CD4-positive, alpha-beta T cell treated with Interferon alpha-2 for 1 hour (primary cell): ENCODE measurements at places on chromosomes 11 and 22.

DNA sequence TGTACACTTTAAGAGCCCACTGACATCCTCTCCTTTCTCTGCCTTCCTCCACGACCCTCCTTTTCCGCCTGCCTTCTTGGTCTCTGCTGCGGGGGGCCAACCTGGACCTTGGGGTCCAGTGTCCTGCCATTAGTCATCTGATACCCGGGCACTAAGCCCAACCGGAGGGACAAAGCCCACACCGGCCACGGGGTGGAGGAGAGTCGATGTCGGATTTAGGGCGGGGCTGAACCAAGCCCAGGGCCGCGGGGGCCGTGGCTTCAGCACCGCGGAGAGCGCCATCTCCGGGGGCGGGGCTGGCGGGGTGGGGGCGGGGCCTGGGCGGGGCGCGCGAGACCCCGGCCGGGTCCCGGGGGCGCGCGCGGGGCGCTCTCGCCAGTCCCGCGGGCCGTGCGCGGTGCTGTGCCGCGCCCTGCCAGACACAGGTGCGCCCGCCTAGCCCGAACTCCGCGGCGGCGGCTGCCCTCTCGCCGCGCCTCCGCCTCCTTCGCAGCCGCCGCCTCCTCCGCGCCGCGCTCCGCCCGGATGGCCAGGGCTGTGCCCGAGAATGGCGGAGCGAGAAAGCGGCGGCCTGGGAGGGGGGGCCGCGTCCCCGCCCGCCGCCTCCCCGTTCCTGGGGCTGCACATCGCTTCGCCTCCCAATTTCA lies at the start of gene MAPK8IP1:
Gene MAPK8IP1, plus strand, starts transcription at position 378 of the 647 bp plus-strand sequence. Its CDS starts 170 bp downstream, at position 548.
- peak; percentile 72 for DNase-seq

DNA sequence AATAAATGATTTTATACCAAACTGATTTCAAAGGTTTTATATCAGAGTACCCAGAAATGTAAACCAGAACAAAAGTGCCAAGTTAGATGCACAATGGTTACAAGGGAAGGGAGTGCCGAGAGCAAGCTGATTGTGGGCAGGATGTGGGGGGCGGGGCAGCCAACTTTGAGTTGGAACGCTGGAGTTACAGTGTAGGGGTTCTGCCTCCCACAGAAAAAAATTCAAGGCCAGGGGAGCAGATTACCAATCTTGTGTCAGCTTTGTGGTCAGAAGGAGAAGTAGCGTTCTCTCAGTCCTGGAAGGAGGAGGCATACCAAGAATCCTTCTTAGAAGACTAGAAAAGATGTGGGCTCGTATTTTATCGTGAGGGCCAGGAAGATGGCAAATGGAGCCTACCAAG lies 15.9 kb upstream of the POU2AF2 start:
- DNase-seq, result peak; percentile 25

- DNase-seq, result no peak
Observed at GRCh38 chr11:295351-296170, 3.8 kb downstream of the IFITM5 start.

- DNase-seq, result no peak
Observed at GRCh38 chr11:28674433-28675103, 566.4 kb downstream of the METTL15 start.

DNA sequence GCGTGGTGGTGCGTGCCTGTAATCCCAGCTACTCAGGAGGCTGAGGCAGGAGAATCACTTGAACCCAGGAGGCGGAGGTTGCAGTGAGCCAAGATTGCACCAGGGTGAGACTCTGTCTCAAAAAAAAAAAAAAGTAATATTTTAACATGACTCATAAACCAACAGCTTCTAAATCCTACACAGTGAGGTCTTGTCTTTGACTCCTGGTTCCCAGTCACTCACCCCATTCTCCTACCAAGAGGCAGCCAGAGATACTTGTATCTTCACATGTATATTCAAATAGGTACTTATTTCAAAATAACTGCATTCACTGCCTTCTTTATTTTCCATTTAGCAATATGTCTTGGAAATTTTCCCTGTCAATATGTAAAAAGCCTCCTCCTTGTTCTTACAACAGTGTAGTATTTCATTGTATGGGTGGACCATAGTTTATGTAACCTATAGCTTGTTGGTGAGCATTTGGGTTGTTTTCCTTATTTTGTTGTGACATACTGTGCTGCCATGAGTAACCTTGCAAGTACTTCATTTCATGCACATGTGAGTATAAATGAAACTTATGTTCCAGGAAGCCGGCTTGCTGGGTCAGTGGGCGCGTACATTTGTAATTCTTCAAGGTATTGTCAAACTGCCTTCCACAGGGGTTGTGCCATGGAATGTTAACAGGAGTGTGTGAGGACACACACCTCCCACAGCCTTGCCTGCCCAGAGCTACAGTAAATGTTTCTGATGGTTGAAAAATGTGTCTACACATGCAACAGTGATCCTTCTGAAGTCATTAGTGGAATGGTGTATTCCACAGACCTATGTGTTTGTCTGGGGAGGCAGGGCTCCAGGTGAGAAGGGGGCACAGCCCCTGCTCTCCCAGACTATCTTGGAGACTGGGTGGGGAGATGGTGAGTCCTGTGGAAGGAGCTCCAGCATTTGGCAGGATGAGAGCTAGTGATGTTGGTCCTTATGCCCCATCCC lies 47.9 kb downstream of the OSBP2 start:
- no peak for DNase-seq

DNA sequence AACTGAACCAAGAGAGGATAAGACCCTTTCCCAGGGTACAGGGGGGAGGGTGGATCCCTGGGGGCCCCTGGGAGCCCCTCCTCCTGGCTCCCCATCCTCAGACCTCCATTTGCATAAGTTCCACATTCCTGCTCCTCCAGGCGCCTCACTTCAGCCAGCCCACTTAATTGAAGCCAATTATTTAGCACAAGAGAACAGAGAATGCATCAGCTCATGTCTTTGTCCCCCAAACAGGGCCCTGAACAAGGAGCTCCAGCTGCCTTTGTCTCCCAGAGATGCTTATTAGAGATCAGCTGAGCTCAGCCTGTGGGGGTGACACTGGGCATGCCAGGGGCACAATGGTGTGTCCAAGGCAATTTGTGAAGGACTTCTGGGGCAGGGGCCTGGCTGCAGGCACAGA lies 89.9 kb upstream of the PRDM11 start:
- no peak for DNase-seq

DNA sequence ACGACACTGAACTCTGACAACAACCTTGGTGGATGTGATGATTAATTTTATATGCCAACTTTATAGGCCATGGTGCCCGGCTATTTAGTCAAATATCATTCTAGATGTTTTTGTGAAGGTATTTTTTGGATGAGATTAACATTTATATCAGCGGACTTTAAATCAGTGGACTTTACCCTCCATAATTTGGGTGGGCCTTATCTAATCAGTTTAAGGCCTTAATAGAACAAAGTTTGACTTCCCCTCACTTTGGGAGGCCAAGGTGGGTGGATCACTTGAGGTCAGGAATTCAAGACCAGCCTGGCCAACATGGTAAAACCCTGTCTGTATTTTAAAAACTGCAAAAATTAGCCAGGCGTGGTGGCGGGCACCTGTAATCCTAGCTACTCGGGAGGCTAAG lies 4.0 kb downstream of the PRCP start:
- no peak for DNase-seq

- peak; percentile 11 for DNase-seq
Observed at GRCh38 chr11:9858822-9859221, 194.9 kb downstream of the SWAP70 start.

DNA sequence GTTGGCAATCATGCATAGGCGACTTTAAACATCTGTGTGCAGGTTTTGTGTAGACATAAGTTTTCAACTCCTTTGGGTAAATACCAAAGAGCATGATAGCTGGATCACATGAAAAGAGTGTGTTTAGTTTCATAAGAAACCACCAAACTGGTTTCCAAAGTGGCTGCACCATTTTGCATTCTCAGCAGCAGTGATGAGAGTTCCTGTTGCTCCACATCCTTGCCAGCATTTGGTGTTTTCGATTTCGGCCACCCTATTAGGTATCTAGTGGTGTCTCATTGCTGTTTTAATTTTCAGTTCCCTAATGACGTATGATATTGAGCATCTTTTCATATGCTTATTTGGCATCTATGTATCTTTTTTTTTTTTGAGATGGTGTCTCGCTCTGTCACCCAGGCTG lies 62.8 kb upstream of the CCND1 start:
- no peak for DNase-seq

DNA sequence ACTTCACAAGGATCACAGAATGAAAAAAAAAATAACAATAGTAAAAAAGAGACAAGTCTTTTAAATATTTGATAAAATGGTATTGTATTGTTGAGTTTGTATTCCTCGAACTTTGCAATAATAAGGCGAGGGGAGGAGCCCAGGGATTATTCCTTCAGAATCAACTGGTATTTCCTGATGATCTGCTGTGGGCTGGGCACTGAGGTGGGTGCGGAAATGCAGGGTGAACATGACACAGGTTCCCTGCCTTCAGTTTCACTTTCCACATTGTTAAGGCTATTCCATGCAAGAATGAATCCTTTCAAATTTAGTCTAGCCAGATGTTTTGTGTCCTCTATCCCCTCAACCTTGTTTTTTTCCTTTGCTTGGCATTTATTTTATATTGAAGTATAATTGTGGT lies 2.1 kb upstream of the EIF3M start:
- DNase-seq, result no peak

GRCh38 chr11:8276528-8276927 lies 12.8 kb upstream of the LMO1 start:
- DNase-seq, result no peak

GRCh38 chr11:105401269-105401809 lies 208.5 kb upstream of the GRIA4 start:
- no peak for DNase-seq

DNA sequence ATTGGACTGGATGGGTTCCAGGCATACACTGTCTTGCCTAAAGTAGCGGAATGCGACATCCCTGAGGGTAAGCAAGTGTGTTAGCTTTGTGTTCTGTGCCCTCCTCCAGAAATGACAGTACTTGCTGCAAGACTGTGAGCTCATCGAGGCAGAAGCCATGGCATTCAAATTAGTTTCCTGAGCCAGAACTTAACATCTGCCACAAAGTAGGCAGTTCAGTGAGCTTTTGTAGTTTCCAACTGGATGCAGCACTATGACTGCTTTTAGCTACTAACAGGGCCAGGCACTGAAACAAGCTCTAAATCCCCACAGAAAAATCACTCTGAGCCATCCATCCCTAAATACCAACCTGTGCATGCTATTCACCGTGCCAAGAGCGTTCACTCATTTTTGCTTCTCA lies 1.2 kb upstream of the FAR1 start:
- no peak for DNase-seq

- DNase-seq, result no peak
Observed at GRCh38 chr22:23722160-23722559, 28.8 kb downstream of the ZNF70 start.

DNA sequence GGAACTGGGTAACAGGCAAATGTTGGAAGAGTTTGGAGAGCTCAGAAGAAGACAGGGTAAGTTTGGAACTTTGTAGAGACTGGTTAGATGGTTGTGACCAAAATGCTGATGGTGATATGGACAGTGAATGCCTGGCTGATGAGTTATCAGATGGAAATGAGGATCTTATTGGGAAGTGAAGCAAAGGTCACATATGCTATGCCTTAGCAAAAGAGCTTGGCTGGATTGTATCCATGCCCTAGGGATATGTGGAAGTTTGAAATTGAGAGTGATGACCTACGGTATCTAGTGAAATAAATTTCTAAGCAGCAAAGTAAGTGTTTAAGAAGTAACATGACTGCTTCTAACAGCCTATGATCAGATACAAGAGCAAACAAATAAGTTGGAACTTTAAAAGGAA lies 17.8 kb downstream of the BBOX1 start:
- DNase-seq, result no peak

- DNase-seq, result no peak
Observed at GRCh38 chr11:133943950-133944698, 12.6 kb downstream of the IGSF9B start.

DNA sequence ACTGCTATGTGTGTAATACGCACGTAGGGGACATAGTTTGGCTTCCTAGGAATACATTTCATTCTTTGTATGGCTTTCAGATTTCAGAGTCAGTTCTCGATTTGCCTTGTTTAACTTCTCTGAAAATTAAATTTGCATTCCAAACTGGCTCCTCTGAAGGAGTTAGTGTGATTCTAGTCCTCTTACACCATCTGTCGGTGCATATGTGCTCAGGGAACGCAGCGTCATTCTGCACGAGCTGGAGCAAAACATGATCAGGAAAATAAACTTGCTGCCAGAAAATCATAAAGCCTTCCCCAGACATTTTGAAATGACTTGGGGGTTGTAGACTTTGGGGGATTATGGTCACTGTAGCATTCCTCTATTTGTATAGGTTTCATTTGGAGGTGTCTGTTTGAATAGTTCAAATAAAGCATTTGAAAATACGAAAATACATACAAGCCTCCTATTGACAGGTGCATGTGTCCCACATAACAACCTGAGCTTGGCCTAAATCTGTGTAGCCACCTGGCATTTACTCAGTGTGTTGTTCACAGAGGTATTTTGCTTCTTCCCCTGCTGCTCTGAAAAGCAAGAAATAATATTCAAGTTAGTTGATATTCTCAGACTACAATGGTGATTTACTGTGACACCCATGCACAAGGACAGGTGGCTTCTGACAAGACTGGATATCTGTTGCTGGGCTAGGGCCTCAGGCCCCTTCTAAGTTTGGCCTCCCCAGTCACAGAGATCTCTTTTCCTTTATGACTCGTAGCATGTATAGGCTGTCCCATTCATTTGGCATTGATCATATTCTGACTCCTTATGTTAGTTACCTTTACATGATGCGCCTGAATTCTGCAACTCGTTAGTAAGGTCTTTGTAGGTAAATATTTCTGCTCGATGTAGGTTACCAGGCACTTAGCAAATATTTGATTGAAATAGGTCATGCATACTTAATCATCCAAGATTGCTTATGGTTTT lies 81.6 kb upstream of the SORL1-AS1 start:
- no peak for DNase-seq

GRCh38 chr11:91243630-91244029 lies 981.0 kb upstream of the FAT3 start:
- DNase-seq, result no peak

GRCh38 chr11:17985517-17985916 lies 27.3 kb downstream of the SERGEF start:
- no peak for DNase-seq

DNA sequence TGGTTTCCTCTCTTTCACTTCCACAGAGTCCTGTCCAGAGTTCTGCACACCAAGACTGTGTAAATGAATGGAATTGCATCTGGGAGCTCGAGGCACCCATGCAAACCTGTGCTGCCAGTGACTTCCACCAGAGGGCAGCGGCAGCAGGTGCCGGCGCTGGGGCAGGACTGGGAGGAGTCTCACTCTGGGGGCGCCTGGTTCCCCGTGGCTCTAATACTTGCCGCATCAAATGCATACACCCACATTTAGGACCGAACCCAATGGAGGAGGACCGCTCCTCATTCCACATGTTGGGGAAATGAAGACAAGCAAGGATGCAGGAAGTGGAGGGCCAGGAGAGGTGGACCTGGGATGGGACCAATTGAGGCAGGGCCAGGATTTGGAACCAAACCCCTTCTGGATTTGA lies 1.1 kb upstream of the CD6 start:
- DNase-seq, result peak; percentile 85

- DNase-seq, result no peak
Observed at GRCh38 chr11:119362741-119363080, 16.2 kb upstream of the MFRP start.

DNA sequence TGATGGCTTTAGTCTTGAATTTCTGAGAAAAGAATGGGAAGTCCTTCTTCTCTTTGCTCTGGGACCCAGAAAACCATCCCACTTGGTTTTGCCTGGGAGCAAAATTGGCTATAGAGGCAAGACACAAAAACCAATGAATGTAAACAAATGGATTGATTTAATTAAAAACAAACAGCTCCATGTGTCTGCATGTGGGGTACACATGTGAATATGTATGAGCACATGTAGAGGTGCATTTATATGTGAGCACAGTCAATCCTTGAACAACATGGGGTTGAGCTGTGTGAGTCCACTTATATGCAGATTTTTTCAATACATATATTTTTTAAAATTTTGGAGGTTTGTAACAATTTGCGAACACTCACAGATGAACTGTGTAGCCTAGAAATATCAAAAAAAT lies 87.2 kb downstream of the CCDC81 start:
- no peak for DNase-seq
